RPMI8226 (cell line): ENCODE measurements at places on chromosomes 5 and 9.

GRCh38 chr9:1454616-1455347 is 404.6 kb downstream of the DMRT2 start:
- no peak for DNase-seq

DNA sequence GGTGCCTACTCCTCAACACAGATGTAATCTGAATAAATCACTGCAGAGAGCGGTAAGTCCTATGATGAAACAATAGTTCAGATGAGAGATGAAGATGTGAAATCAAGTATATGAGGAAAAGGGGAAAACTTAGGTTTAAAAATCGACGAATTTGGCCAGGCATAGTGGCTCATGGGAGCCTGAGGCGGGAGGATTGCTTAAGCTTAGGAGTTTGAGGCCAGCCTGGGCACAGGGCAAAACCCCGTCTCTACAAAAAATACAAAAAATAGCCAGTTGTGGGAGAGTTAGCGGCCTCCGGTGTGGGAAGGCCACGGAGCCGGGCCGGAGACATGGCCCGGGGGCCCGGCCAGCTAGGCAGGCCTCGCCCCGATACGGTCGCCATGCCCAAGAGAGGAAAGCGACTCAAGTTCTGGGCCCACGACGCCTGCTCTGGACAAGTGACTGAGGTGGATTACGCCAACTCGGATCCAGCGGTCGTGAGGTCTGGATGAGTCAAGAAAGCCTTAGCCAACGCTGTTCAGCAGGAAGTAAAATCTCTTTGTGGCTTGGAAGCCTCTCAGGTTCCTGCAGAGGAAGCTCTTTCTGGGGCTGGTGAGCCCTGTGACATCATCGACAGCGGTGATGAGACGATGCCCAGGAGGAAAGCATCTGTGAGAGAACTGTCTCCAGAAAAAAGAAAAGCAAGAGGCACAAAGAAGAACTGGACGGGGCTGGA is 62.8 kb upstream of the SUB1 start:
- no peak for DNase-seq

DNA sequence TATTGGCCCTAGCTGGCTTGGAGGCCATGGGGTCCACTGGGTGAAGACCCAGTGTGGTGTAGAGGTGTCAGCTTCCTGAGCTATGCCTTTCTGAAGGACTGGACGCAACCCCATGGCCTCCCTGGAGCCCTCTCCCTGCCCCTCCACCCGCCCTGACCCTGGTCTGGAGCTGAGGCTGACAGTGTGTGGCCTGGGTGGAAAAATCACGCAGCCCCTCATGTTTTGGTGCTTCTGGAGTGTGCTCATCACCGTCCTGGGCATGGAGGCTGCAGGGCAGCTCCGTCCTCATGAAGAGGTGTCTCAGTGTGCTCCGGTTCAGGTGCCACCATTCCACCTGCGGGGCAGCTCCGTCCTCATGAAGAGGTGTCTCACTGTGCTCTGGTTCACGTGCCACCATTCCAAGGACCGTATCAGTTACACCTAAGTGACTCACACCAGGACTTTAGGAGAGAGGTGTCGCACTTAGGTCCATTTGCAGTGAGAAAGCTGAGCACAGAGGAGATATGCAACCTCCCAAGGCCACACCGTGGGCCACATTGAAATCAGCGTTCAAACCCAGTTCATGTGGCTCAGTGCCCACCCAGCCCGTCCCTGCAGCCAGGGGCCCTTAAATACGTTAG is 214.3 kb upstream of the IRX1 start:
- DNase-seq: no peak

DNA sequence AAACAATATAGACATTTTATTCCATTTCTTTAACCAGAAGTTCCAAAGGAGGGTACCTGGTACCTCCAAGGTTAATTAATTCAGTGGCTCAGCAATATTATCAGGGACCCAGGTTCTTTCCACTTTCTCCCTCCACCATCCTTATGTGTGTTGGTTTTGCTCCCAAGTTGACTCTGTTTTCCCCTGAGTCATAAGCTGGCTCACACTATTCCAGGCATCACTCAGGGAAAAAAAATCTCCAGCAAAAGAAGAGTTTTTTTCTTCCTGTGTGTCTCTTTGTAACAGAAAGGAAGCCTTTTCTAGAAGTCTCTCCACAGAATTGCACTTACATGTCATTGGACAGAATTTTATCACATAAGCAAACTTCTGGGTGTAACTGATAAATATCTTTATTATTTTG is 31.2 kb upstream of the GALNT10 start:
- no peak for DNase-seq

DNA sequence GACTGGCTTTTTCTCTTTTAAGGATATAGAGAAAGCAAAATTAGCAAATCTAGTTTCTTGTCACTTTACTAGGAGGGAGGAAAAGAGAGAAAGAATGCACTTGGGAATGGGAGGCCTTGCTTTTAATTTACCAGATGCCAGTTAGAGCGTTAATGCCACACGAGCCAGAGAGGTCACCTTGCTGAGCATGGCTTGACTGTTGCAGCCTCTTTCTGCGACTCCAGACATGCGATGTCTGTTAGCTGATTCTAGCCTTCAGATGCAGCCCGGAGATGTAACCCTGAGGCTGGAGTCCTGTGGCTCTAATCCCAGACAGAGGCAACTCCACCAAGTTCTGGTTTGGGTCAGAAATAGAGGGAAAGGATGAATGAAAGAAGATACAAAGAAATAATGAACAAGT is 152.5 kb downstream of the TRIO start:
- no peak for DNase-seq

GRCh38 chr5:112417931-112418658 is 982 bp downstream of the EPB41L4A start:
- DNase-seq: peak; percentile 12

GRCh38 chr9:87604886-87605588 is 107.4 kb downstream of the DAPK1 start:
- DNase-seq: no peak

GRCh38 chr9:95822583-95823431 is 52.7 kb upstream of the ERCC6L2 start:
- DNase-seq: no peak

GRCh38 chr5:113232667-113233066 is 202.1 kb downstream of the TSSK1B start:
- DNase-seq: peak; percentile 36

- no peak for DNase-seq
Measured at GRCh38 chr5:2166979-2167377, 284.3 kb upstream of the IRX4 start.

DNA sequence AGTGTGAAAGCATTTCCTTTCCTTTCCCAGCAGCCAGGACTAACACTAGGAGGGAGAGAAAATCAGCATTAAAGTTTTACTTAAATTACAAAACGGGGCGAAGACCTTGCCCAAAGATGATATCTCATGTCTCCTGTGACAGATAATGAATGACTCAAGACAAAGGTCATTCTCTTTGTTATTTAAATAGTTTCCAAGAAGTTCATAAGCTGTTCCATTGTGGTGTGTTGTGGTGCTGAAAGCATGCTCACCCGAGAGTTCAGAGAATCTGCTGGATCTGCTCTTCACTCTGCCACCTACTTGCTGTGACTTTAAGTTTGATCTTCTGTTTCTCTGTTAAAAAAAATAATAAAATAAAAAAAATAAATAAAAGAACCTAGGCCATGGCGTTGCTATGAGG is 265.9 kb upstream of the NR4A3 start:
- no peak for DNase-seq

DNA sequence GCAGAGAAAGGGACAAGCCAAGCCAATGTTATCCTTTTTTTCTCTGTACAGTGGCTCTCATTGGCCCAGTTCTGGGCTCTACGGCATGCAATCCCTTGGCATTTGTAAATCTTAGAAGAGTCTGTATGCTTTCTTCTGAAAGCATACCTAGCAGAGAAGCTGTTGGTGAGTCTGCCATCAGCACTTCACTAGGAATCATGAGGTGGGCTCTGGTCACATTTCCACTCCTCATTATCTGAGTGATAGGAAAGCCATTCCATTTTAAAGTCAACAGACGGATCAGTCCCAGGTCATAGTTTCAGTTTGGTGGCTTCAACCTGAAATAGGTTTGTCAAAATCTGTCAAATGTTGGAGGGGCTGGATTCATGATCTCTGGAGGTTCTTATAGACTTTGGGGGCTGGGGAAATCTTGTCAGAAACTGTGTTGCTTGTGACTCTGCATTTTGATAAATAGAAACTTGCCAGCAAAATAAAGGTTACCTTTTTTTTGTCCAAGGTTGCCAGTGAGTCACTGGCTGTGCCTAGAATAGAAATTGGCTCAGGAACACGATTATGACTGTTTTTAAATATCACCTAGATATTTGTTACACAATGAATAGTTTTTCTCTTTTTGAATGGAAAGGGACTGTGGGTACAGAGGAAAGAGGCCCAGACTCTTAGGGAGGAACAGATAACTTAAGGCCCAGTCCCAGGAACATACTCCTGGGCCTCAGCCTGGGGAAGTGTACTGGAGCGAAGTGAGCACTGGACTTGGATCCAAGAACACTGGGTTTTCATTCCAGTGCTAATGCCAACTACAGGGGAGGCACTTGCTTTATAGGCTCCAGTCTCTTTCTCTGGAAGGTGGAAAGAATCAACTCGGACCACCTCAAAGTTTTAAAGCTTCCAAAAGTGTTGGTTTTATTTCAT is 183.1 kb downstream of the NMUR2 start:
- DNase-seq: no peak

DNA sequence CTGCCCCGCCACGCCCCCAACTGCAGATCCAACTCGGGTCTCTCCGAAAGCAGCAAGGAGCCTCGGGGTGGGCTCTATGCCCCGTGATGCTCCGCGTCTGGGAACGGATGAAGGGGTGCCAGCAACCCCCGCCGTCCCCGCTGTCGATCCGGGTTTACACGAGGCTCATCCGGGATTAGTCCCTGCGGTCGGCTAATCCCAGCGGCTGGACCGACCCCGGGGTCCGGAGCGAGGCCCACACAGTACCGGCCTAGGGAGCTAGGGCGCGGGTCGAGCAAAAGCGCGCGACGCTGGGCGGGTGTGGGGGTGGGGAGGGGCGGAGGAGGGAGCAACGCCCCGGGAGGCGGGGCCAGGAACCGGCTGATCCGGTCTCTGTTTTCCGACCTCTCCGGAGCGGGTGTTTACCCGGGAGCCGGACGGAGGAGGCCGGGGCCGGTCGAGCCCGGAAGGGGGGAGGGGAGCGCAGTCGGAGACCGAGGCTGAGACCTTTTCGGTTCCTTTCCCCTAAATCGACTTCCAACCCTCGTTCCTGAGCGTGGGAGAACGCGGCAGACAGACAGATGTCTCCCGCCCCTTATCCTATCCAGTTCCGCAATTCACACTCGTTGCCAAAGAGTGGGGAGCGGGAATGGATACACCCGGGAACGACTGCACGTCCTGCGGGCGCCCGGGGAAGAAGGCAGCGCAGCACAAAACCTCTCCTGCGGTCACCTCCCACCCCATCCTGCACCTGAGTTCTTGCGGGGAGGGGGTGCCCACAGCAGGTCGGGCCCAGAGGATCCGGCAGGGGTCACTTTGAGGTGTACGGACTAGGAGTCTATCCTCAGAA is 28.6 kb downstream of the PCDH1 start:
- DNase-seq: peak; percentile 87

GRCh38 chr5:38420691-38421390 is 135.6 kb downstream of the LIFR start:
- peak; percentile 54 for DNase-seq

DNA sequence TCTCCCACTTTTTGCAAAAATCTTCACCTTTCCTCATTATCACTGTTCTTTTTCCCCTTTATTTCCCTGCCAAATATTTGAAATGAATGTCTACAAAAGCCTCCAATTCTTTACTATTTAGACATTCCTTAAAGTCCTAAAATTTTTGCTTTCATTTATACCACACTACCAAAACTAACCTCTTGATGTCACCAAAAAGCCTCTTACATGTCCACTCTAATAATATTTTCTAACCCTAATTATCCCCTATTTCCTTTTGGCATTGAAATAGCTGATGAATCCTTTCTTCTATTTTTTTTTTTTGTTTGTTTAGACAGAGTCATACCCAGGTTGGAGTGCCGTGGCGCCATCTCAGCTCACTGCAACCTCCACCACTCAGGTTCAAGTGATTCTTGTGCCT is 32.3 kb upstream of the NRG2 start:
- no peak for DNase-seq

DNA sequence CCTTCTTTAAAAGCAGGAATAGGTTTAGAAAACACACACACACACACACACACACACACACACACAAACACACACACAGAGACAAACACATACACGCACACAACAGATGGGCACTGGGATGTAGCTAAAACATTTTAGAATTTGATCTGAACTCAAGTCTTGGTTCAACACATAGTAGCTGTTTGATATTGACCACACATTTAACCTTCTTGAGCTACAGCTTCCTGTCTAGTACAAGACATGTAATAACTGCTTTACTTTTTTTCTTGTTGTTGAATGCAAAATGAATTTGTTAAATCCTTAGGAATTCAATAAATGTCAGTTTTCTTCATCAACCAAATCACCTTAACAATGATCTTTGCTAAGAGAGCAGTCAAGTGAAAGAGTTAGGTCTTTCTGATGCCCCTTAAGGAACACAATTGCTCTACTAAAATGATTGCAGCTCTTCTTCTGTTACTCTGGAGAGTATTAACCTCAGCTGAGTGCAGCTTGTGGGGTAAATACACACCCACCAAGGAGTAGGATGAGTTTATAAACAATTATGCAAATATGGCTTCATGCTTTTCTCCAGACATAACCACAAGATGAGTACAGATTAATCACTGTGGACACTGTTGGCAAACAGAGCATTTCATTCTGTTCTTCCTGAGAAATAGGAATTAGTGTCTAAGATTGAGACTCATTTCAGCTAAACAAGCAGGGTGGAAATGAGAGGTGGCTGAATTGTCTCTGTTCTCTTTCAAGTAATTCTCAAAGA is 302.9 kb upstream of the PAPPA start:
- DNase-seq: no peak

GRCh38 chr9:128415281-128415680 is 5.4 kb upstream of the CERCAM start:
- no peak for DNase-seq

GRCh38 chr5:115551415-115551814 is 6.8 kb upstream of the FEM1C start:
- DNase-seq: no peak

GRCh38 chr9:136602193-136602885 is 56.5 kb upstream of the NOTCH1 start:
- DNase-seq: peak; percentile 93

DNA sequence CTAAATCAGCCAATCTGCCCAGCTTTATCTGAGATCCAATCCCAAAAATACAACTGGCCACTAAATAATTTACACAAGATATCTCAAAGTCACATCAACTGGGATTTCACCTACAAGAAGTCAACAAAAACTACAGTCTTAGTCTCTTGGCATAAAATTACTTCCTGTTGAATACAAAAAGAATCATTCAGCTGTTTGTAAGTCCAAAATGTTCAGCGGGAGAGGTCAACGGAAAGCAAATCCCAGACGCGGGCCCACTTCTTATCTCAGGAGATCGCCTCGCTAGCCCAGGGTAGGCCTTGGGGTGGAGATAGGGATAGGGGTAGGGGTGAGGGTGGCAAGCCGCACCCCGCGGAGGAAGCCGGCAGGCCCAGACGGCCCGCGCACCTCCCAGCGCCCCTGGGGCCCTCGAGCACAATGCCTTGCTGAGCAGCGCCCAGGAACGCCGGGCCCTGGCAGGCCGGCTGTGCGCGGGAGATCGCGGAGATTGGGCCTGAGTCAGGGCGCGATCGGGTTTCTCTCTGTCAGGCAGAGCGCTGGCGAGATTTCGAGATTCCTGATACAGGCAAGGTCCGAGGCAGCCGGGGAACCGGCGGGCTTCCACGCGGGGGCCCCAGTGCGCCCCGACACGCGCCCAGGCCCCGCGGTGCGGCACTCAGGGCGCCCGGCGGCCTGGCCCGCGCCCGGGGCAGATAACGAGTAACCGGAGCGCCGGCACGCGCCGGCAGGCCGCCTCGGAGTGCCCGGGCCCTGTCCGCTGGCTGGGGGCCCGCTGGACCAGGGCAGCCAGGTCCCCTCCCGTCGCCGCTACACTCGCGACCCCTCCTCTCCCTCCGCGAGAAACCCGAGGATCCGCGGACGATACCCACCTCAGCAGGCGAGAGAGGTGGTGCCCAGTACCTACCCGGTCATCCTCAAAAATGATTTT is 601 bp downstream of the HINT1 start:
- DNase-seq: peak; percentile 75
